ENCODE measurements at places on chromosomes 13 and 19.

DNA sequence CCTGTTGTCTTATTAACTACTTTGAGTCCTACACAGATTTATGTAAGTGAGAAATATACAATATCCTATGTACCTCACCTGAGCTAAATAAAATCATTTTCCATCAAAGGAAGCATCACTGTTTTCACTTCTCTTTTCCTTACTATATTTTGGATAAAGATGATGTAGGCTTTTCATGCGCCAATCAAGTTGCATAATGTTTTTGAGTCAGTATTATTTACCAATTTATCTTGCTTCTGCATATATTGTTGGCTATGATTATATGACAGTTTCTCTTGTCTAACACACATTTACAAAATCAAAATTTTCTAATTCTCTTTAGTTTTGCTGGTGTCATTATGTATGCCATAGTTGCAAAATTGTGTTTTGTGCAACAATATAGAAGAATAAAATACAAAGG lies 67.9 kb upstream of the FRY start:
- no peak for DNase-seq

- peak; percentile 79 for DNase-seq
Measured at GRCh38 chr19:6249296-6249695, 30.5 kb downstream of the MLLT1 start.

DNA sequence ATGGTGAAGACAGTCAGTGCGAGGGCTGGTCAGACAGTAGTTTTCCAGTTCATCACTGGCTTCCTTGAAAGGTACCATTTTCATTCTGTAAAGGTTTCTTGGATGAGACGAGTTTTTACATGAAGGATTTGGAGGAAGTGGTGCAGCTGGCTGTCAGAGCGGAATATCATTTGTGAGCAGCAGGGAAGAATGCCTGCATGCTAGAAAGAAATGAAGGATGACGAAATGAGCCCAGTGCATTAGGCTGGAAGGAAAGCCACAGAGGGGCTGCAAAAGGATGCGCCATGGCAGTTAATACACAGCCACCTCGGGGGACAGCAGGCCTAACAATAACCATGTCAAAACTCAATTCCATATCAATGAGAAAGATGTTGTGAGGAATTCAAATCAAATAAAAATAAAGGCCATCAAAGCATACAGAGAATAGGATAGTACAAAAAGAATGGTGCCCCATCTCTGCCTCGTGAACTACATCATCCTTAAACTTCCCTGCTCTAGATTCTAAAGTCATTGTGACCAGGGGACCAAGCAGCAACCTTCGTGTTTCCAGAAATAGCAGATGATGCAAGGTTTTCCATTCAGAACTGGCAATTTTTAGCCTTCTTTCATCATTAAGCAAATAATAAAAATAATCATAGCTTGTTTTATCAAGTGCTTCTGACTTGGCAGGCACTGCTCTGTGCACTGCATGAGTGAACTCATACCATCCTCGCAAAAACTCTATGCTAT lies 504.2 kb downstream of the RFC3 start:
- DNase-seq, result no peak

DNA sequence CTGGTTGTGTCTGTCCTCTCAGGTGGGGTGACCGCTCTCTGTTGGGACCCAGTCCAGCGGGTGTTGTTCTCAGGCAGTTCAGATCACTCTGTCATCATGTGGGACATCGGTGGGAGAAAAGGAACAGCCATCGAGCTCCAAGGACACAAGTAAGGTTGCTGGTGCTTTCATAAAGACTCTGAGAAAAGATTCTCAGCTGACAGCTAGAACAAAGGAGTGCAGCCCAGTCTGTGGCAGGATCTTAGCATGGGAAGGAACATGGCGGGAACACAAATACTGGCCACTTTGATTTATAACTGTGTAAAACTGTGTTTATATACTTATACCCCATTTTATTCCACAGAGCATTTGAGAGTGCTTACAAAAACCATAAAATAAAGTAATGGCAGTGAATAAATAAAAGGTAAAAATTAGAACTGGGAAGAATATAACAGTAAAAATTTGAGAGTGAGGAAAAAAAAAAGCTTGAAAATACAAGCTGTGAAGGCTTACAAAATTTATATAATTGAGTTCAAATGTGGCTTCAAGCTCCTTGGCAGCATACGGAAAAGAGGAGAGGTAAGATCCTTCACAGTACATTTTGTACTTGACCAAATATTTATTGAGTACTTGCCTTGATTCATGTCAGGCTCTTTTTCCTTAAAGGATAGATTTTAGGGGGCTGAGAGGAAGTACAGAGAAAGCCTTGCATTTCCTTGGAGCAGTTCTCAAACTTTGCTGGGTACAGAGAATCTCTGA lies 64.8 kb downstream of the DHRS12 start:
- no peak for DNase-seq
